ENCODE measurements at places on chromosomes 5 and 9. TPM values are rescaled to one million over a fixed set of nuclear protein-coding genes. Genes with fewer than 3 reads are reported as not detected.

DNA sequence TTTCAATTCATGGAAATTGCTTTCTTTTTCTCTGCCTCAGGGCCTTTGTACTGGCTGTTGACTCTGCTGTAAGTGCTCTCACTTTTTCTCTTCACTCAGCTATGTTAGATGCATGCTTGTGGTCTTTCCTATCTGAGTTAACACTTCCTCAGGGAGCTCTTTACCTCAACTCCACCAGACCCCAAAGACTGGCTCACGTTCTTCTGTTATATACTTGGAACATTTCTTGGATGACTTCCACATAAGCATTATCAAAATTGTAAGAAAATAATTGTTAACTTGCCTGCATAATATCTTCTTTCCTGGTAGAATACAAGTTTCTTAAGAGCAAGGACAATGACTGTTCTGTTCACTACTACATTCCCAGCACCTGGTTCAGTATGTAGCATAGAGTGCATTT, 455.9 kb downstream of the EBF1 start:
- no peak overlapping the region for H3K27ac ChIP-seq
- peaks cover 1% of the 10 kb centered on the region for H3K27me3 ChIP-seq
- DNase-seq = no peak
- no peak overlapping the region for H3K4me3 ChIP-seq

- H3K4me3 ChIP-seq = no peak overlapping the region
- H3K27ac ChIP-seq = no peak overlapping the region
- H3K27me3 ChIP-seq = no peaks in the 10 kb centered on the region
- no peaks in the 10 kb centered on the region for H3K36me3 ChIP-seq
These were observed 13.4 kb upstream of the OR13C8 start for GRCh38 chr9:104555521-104555920.

- H3K27ac ChIP-seq = no peak overlapping the region
- H3K4me3 ChIP-seq = no peak overlapping the region
- H3K4me1 ChIP-seq = no peaks in the 10 kb centered on the region
- no peaks in the 10 kb centered on the region for H3K27me3 ChIP-seq
These were observed 230.2 kb upstream of the DAPK1 start for GRCh38 chr9:87267251-87268070.

GRCh38 chr5:159877016-159877415, 39.3 kb upstream of the ADRA1B start:
- DNase-seq = no peak
- no peaks in the 10 kb centered on the region for H3K4me1 ChIP-seq
- no peak overlapping the region for H3K4me3 ChIP-seq
- H3K27ac ChIP-seq = no peak overlapping the region
- no peaks in the 10 kb centered on the region for H3K27me3 ChIP-seq
- H3K36me3 ChIP-seq = no peaks in the 10 kb centered on the region

DNA sequence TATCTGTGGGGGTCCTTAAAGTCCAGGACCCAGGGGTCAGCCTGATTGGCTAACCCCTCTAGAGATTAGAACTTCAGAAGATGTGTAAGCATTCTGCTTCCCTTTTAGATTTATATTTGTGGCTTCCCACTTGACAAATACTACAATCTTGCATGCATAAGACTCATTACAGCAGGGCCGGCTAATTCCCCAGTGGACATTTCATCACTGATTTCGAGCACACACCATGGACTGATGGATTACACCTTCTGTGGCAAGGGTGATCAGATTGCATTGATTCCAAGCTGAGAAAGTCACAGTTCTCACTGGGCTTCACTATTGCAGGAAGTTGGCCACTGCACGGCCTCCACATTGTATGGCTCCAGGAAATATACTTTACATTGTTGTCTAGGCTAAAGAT, 65.8 kb upstream of the DAPK1 start:
- H3K27me3 ChIP-seq = no peaks in the 10 kb centered on the region
- H3K36me3 ChIP-seq = no peaks in the 10 kb centered on the region
- H3K4me3 ChIP-seq = no peak overlapping the region
- H3K27ac ChIP-seq = no peak overlapping the region
- no peaks in the 10 kb centered on the region for H3K4me1 ChIP-seq
- no peak for DNase-seq

DNA sequence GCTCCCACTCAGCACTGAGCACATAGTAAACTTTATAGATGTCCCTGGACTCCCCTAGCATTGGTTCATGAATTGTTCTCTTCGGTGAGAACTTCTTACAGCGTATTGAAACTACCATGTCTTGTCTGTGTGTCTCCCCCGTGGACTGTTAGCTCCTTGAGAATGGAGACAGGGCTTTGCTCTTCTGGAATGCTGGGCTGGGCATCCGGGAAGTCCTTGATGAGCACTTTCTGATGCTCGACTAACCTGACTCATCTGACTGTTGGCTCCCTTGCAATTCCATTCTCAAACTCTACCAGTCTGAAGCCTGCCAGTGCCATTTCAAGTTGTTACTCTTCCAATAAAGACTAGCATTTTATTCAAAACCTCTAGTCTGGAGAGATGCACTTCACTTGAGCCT, 15.0 kb upstream of the PFDN1 start:
- peaks cover under 1% of the 10 kb centered on the region for H3K4me1 ChIP-seq
- DNase-seq = no peak
- H3K27ac ChIP-seq = no peak overlapping the region
- no peaks in the 10 kb centered on the region for H3K36me3 ChIP-seq
- H3K27me3 ChIP-seq = no peaks in the 10 kb centered on the region

DNA sequence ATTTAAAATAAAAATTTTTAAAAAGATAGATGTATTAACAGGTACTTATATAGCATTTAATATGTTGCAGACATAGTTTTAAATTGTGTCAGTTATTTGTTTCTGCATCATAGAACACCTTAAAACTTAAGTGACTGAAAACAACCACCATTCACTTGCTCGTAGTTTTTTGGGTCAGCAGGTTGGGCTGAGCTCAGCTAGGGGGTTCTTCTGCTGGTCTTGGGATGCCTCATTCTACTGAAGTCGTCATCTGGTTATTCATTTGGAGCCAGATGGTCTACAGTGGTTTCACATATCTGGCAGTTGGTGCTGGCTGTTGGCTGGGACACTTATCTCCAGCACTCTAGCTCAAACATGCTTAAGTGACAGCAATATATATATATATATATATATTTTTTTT, 29.6 kb downstream of the PSAT1 start:
- DNase-seq = no peak
- no peaks in the 10 kb centered on the region for H3K4me1 ChIP-seq
- no peak overlapping the region for H3K4me3 ChIP-seq
- H3K36me3 ChIP-seq = no peaks in the 10 kb centered on the region
- no peak overlapping the region for H3K27ac ChIP-seq

The PFN3 gene
- not detected for total RNA-seq
